ENCODE measurements at places on chromosomes 1 and 21. TPM values are rescaled to one million over a fixed set of nuclear protein-coding genes. Genes with fewer than 3 reads are reported as not detected.

TMEM240 gene
- 1.5 TPM for total RNA-seq

HAO2 gene
- total RNA-seq: not detected

LORICRIN gene
- not detected for total RNA-seq

AXDND1 gene
- total RNA-seq: 1.1 TPM

LCE2D gene
- not detected for total RNA-seq

NRAS gene
- 80.5 TPM for total RNA-seq

POU3F1 gene
- not detected for total RNA-seq

CYP2J2 gene
- total RNA-seq: not detected
